ENCODE measurements at places on chromosomes 1 and 21.

GRCh38 chr1:97050506-97050905 is 328.9 kb downstream of the PTBP2 start:
- DNase-seq: no peak

DNA sequence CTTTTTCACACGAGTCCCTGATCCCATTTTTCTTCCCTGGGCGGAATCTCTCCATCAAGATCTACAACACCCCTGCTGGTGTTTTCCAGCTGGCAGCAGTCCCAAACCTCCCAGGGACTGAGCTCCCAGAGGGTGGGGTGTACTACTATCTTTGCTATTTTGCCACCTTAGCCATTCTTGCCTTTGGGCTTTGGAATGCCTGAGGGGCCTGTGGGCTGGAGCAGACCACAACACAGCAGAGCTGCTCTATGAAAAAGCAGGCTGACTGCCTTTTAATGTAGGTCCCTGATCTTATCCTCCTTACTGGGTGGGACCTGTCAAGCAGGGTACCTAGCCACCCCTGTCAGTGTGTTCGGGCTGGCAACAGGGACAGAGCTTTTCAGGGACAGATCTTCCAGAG is 91.9 kb downstream of the KCNT2 start:
- DNase-seq: no peak

DNA sequence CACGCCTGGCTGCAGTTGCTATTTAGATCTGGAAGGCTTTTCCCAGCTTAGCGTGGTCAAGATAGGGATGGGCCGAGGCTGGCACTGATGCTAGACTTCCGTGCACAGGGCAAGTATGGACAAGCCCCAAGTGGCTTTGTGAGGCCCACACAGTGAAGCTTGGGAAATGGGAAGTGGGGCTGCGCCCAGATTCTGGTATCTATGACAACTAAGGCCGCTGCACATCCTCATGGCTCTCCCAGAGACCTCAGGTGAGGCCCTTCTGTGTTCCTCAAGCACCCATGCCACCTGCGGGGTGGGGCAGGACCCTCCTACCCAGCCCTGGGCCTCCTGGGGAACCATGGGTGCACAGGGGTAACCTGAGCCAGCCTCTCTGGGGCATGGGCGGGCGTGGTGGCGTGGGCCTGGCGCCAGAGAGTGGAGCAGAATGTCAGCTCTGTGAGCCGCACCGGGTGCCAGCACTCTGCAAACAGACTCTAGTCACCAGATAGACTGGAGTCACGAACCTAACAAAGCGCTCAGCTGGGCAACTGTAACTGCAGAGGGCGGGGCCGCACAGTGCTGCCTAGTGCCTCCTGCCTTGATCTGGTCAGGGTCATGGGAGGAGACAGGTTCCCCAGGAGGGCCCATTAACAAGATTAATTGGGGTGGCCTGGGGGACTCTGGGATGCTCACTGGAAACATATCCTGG is 46.4 kb downstream of the ELF3 start:
- peak; percentile 87 for DNase-seq

DNA sequence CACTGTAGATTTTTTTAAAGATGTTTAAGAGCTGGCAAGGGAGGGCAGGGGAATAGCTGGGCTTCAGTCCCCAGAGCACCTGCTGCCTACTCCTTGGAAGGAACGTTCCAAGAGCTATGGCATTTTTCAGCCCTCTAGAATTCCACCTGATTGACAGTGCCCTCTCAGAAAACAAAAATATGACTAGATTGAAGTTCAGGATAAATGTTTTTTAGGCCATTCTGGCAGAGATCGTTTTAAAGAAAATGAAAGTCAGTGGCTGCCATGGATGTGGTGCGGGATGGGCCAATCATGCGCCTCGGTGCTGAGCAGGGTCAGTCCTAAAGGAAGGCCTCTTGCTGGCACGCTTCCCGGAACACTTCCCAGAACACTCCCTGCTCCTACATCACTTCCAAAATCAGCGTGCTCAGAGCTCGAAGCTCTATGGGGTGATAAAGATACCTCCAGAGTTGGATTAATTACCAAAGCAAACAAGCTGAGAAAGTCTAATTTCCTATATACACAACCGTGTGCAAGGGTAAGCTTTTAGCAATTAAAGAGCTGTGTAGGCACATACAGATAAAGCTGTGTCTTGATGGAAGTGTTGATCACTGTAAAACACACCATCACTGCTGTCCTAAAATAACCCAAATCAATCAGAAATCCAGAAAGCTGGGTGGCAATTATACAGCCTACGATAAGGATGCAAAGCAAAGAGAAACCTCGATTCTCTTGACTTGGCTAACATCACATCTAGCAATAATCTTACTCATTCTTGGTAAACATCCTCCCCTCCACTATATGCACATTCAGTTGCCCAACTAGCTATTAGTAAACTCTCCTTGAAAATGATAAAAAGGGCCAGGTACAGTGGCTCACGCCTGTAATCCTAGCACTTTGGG is 34.6 kb downstream of the TGFBR3 start:
- no peak for DNase-seq

GRCh38 chr1:228848406-228848805 is 113.1 kb downstream of the RHOU start:
- no peak for DNase-seq

DNA sequence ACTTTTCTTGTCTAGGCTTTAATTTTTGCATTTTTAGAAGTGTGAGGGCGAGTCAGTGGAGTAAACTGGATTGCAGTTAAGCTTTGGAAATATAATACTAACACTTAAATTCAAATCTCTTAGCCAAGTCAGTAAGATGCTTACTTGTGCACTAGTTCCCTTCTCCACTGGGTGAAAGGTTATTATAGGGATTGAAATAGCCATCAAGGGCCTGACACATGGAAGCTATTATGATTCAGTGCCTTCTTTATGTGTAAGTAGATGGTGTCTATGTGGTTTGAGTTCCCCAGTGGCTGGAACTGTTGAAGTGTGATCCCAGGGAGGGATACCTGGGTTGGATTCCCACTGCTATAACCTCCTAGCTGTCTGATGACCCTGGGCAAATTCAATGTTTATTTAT is 24.7 kb upstream of the DMRTA2 start:
- DNase-seq: no peak

GRCh38 chr1:14031461-14031860 is 331.5 kb downstream of the PRDM2 start:
- no peak for DNase-seq

Data from NCI-H187 treated with DMSO at 0.1 percent for 48 hours (cell line).